ENCODE measurements at places on chromosomes 7 and 10.

DNA sequence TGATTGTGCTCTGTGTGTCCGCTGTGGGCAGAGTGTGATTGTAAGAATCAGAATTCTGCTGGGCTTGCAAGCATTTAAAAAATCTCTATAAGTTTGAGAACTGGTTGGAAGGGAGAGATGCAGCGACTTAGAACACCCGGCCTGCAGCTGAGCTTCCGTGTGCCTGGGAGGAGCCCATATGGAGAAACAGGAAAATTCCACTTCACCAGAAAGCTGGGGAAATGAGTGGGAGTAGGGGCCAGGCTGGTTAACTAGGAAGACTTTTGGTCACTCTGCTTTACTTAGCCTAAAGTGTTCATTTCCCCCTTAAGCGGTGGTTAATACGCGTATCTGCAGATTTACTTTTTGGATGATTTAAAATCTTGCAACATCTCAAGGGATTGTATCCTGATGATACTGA, 72.2 kb downstream of the TCF7L2 start:
- no peak for DNase-seq

DNA sequence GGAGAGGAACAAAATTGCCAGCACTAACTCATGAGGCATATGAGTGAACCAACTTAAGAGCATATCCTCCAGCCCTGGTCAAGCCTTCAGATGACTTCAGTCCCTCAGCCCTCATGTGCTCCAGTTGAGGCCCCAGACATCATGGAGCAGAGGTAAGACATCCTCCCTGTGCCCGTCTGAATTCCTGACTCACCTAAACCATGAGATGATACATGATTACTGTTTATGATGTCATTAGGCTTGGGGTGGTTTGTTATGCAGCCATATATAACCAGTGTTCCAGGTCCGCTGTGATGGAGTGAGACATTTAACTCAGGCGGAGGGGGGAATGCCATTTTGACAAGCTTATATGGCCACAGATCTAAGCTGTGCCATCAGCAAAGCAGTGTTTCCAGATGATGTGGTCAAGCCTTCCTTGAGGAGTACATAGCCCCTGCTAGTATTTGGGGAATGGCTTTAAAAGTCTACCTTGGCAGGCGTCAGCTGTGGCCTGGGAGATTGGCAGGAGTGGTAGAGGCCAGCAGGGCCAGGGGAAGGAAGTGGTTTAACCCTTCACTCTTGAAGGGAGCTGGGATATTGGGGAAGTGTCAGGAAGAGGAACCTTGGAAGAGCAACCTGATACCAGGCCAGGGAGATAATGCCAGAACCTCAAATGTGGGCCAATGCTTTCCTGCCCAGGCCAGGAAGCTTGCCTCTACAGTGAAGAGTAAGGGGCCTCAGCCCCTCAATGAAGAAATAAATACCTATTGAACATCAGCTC, 343.0 kb upstream of the PODXL start:
- no peak for DNase-seq

GRCh38 chr10:126177417-126178030, 210.8 kb downstream of the ADAM12 start:
- no peak for DNase-seq

GRCh38 chr10:52143338-52143737, 170.7 kb upstream of the DKK1 start:
- no peak for DNase-seq

- no peak for DNase-seq
Measured at GRCh38 chr10:48872234-48872633, 67.4 kb downstream of the LRRC18 start.

DNA sequence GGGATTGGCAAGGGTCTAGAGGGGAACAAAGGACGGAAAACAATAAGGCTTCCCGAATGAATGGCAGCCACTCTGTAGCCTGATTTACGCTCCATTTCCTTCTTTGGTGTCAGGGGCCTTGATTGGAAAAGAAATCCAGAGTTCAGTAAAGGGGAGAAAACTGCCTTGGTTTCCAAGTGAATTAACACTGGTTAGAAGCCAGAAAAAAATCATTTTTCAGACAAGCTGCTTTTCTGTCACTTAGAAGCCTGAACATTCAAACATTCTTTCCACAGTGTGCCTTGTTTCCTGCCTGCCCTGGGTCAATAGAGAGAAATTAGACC, 283 bp upstream of the TRDMT1 start:
- DNase-seq = no peak

- no peak for DNase-seq
Measured at GRCh38 chr7:11466517-11467105, 365.4 kb downstream of the THSD7A start.
